ENCODE measurements at places on chromosomes 12 and 14. TPM values are rescaled to one million over a fixed set of nuclear protein-coding genes. Genes with fewer than 3 reads are reported as not detected.

KRT82 gene
- total RNA-seq: not detected

GPR135 gene
- 2.0 TPM for total RNA-seq

DNA sequence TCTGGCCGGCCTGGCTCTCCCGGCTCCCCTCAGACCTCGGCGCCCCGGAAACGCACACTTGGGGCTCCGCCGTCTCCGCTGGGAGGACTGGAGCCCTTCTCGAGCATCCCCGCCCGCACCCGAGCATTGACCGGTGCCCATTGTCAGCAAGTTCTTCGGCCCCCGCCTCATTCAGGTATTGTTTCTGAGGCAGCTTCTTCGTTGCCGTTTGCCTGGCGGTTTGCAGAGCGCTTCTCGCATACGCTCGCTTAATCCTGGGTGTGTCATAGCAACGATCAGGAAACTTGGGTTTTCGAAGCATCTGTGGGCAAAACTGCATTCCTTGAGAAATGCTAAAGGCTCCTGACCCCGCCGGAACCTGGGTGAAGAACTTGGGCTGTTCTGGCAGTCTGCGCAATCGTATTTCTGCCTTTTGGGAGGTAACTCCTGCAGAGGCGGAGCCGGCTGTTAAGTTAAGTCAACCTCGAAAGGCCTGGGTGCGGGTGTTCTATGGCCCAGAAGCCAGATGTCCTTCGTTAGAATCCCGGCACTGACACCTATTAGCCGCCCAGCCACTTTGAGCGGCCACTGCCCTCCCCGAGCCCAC lies 518 bp downstream of the GSKIP start:
- no peaks in the 10 kb centered on the region for H3K36me3 ChIP-seq
- DNase-seq: peak; percentile 60
- no peaks in the 10 kb centered on the region for H3K27me3 ChIP-seq
- peak overlapping the region; percentile 92 for H3K27ac ChIP-seq
- peak overlapping the region; percentile 91 for H3K4me3 ChIP-seq

- H3K36me3 ChIP-seq: no peaks in the 10 kb centered on the region
- no peak overlapping the region for H3K27ac ChIP-seq
- H3K4me1 ChIP-seq: no peaks in the 10 kb centered on the region
- no peaks in the 10 kb centered on the region for H3K27me3 ChIP-seq
- no peak overlapping the region for H3K4me3 ChIP-seq
Observed at GRCh38 chr14:89625244-89625713, 208.2 kb upstream of the FOXN3 start.

DNA sequence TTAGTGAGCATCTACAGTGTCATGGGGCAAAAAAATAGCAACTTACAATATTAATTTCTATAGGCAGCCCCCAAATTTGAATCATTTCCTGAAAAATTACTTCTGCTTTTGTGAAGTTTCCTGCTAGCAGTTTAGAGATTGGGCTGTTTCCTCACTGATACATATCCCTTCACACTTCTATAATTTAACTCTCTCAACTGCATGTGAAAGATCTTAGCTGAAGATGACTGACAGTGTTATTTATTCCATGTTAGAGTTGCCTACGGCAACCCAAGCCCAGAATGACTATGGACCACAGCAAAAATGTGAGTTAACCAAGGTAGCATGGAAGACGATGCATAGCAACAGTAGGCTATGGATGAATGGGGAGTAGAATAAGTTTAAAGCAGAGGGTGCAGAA lies at the start of gene KLRG1:
KLRG1 (plus strand) TSS at position 134 of the 400 bp plus-strand sequence; CDS start at position 224, 90 bp downstream.
- H3K27me3 ChIP-seq: no peaks in the 10 kb centered on the region
- H3K4me1 ChIP-seq: no peaks in the 10 kb centered on the region
- DNase-seq: no peak
- no peak within 1 kb of the TSS for H3K4me3 ChIP-seq
- no peak within 1 kb of the TSS for H3K27ac ChIP-seq

DNA sequence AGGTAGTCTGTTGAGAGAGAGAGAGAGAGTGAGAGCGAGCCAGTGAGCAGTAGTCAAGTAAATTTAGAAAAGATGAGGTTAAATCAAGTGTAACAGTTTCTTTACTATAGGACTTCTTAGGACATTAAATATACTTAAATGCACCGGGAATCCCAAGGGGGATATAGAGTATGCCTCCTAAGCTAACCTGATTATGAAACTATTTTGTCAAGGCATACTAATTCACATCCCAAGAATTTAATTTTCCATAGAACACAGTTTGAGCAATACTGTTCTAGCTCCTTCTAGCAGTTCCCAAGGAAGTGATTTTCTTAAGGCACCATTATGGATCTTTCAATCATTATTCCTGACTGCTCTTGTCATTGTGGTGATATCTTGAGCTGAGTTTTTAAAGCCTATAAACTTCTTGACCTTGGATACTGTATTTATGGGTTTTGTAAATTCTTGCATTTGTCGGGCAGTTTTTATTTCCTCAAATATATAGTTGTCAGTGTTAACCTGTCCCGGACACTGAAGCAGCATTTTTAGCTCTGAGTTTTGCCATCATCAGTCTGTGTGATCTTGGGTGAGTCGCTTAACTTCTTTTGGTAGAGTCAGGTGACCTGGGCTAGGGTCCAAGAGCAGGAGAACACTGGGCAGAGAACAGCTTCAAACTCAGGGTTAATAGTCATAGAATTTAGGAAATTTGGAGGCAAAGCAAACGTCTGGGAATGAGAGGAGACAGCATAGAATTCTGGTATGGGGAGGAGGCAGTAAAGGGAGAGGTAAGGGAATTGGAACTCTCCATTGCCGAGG lies 196.5 kb upstream of the FRMD6 start:
- no peaks in the 10 kb centered on the region for H3K4me1 ChIP-seq
- no peak overlapping the region for H3K4me3 ChIP-seq
- no peaks in the 10 kb centered on the region for H3K36me3 ChIP-seq

DNA sequence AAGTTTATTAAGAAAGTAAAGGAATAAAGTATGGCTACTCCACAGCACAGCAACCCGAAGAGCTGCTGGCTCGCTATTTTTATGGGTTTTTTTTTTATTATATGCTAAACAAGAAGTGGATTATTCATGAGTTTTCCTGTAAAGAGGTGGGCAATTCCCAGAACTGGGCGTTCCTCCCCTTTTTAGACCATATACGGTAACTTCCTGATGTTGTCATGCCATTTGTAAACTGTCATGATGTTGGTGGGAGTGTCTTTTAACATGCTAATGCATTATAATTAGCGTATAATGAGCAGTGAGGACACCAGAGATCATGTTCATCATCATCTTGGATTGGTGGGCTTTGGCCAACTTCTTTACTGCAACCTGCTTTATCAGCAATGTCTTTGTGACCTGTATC lies 372.5 kb downstream of the ZFP36L1 start:
- H3K36me3 ChIP-seq: no peaks in the 10 kb centered on the region
- H3K4me1 ChIP-seq: no peaks in the 10 kb centered on the region
- H3K27ac ChIP-seq: no peak overlapping the region
- H3K4me3 ChIP-seq: no peak overlapping the region
- no peaks in the 10 kb centered on the region for H3K27me3 ChIP-seq
- DNase-seq: no peak

MFAP5 gene
- total RNA-seq: 14.7 TPM

OR10G3 gene
- not detected for total RNA-seq

ALDH2 gene
- total RNA-seq: 43.9 TPM

DAO gene
- total RNA-seq: not detected

TMEM120B gene
- total RNA-seq: 8.9 TPM

ANO4 gene
- total RNA-seq: 0.15 TPM

- H3K4me3 ChIP-seq: no peak overlapping the region
- H3K27me3 ChIP-seq: no peaks in the 10 kb centered on the region
- DNase-seq: no peak
Observed at GRCh38 chr14:98173305-98173704, 1098.7 kb downstream of the BCL11B start.

- no peaks in the 10 kb centered on the region for H3K4me1 ChIP-seq
- H3K27ac ChIP-seq: no peak overlapping the region
- H3K27me3 ChIP-seq: no peaks in the 10 kb centered on the region
- no peak for DNase-seq
- no peak overlapping the region for H3K4me3 ChIP-seq
Observed at GRCh38 chr14:50792051-50792477, 38.9 kb downstream of the NIN start.

LRRC10 gene
- total RNA-seq: not detected

FGD4 gene
- total RNA-seq: 16.0 TPM

MDGA2 gene
- not detected for total RNA-seq

ADCY4 gene
- 4.4 TPM for total RNA-seq

GRCh38 chr14:97180304-97181200 lies 383.4 kb downstream of the VRK1 start:
- no peak overlapping the region for H3K27ac ChIP-seq
- H3K36me3 ChIP-seq: no peaks in the 10 kb centered on the region
- no peak overlapping the region for H3K4me3 ChIP-seq
- no peak for DNase-seq
- peaks cover under 1% of the 10 kb centered on the region for H3K27me3 ChIP-seq

SPTB gene
- total RNA-seq: 2.3 TPM

RD3L gene
- not detected for total RNA-seq

- H3K4me3 ChIP-seq: no peak overlapping the region
- H3K36me3 ChIP-seq: no peaks in the 10 kb centered on the region
- no peak overlapping the region for H3K27ac ChIP-seq
- H3K27me3 ChIP-seq: no peaks in the 10 kb centered on the region
- DNase-seq: peak; percentile 39
Observed at GRCh38 chr12:121611306-121611705, 15.0 kb upstream of the ORAI1 start.

DNA sequence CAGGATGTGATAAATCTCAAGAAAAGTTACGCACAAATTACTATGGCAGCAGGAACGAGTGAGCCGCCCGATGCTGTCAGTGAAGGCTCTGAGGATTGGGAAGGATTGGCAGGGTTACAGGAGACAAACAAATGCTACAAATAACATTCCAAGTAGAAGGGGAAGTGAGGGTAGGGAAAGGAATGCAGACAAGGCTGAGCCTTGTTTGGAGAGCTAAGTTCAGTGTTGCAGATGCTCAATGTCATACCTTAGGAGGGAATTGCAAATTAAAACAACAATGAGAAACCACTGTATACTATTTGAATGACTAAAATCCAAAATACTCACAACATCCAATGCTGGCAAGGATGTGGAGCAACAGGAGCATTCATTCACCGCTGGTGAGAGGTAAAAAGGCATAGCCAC lies 1.3 kb downstream of the CLEC9A start:
- no peaks in the 10 kb centered on the region for H3K4me1 ChIP-seq
- H3K4me3 ChIP-seq: no peak overlapping the region
- no peak for DNase-seq
- H3K36me3 ChIP-seq: no peaks in the 10 kb centered on the region

DNA sequence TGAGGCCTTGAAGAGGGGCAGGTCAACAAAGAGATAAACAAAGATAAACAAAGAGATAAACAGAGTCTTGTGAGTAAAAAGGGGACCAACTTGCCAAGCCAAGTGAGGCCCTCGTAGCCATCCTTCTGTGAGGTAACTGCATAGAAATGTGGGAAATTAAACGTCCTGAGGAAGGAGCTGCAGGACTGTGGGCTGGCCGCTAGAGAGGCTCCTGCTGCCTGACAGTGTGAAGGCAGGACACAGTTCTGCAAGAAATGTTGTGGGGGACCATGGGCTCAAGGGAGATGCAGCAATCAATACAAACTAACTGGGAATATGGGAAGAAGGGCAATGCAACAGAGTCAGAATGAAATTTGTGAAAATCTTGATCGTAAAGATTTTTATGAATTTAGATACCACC lies 91.9 kb downstream of the SLC8A3 start:
- no peaks in the 10 kb centered on the region for H3K36me3 ChIP-seq
- no peak overlapping the region for H3K4me3 ChIP-seq
- H3K27me3 ChIP-seq: no peaks in the 10 kb centered on the region
- no peaks in the 10 kb centered on the region for H3K4me1 ChIP-seq
- H3K27ac ChIP-seq: no peak overlapping the region

- no peaks in the 10 kb centered on the region for H3K27me3 ChIP-seq
- H3K4me3 ChIP-seq: no peak overlapping the region
- H3K36me3 ChIP-seq: no peaks in the 10 kb centered on the region
- no peaks in the 10 kb centered on the region for H3K4me1 ChIP-seq
- no peak for DNase-seq
- H3K27ac ChIP-seq: no peak overlapping the region
Observed at GRCh38 chr14:99055019-99055418, 217.0 kb downstream of the BCL11B start.

RFX4 gene
- total RNA-seq: 0.12 TPM

DNA sequence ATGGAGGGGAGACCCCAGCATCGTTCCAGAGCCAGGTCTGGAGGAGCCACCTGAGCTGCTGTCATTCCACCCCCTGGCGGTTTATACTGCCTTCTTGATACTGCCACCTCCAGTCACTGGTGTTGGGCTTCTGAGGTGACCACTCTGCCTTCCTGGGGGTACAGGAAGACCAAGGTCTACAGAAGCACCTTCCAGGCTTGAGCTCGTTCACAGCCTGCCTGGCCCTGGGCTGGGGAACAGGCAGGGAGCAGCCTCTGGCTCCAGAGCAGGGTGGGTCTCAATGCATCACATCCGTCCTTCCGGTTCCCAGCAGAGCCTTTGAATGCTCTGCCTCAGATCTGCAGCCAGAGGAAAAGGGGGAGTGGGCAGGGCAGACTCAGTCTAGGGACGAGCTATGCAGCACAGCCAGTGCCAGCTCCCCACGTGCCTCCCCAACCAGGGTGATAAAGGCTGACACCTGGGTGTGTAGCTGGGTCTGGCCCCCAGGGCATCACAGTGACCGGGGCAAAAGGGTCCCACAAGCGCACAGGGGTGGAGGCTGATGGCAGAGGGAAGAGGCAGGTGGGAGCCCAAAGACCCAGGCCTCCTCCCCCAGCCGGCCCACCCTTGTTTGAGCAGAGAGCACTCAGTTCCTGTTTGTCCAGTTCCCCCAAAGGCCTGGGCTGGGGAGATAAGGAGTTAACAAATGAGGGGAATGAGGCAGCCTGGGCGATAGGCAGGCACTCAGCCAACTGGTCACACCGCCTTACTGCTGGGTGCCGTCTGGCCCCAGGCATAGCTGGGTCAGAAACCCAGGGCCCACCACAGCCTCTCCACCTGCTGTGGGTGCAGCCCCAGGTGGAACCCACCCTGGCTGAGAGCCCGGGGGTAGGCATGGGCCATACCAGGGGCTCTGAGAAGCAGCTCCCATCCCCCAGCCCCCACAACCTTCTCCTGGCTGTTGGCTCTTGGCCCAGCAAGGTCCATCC lies 17.1 kb downstream of the DEGS2 start:
- H3K4me1 ChIP-seq: peaks cover 8% of the 10 kb centered on the region
- peak overlapping the region; percentile 40 for H3K27ac ChIP-seq
- H3K4me3 ChIP-seq: no peak overlapping the region
- DNase-seq: peak; percentile 65
- no peaks in the 10 kb centered on the region for H3K27me3 ChIP-seq

GRCh38 chr12:63985945-63986344 lies 141.4 kb downstream of the SRGAP1 start:
- H3K27ac ChIP-seq: no peak overlapping the region
- no peaks in the 10 kb centered on the region for H3K36me3 ChIP-seq
- no peak for DNase-seq
- H3K4me3 ChIP-seq: no peak overlapping the region
- H3K27me3 ChIP-seq: no peaks in the 10 kb centered on the region
- H3K4me1 ChIP-seq: peaks cover 3% of the 10 kb centered on the region

GRCh38 chr12:18696971-18697602 lies 40.7 kb downstream of the PLCZ1 start:
- no peaks in the 10 kb centered on the region for H3K27me3 ChIP-seq
- no peaks in the 10 kb centered on the region for H3K4me1 ChIP-seq
- DNase-seq: no peak
- H3K27ac ChIP-seq: no peak overlapping the region

- no peaks in the 10 kb centered on the region for H3K4me1 ChIP-seq
- no peak overlapping the region for H3K27ac ChIP-seq
- DNase-seq: no peak
- H3K27me3 ChIP-seq: no peaks in the 10 kb centered on the region
Observed at GRCh38 chr14:54638135-54638446, 71.2 kb downstream of the SAMD4A start.

RFLNA gene
- total RNA-seq: 0.31 TPM

- no peaks in the 10 kb centered on the region for H3K36me3 ChIP-seq
- peak overlapping the region; percentile 84 for H3K27ac ChIP-seq
Observed at GRCh38 chr14:25049093-25049567, 817 bp downstream of the STXBP6 start.

All from pancreas (tissue), 10 donors.